Cardiac septum (tissue), 1 donor: ENCODE measurements at places on chromosomes 5 and 9. TPM values are rescaled to one million over a fixed set of nuclear protein-coding genes. Genes with fewer than 3 reads are reported as not detected.
A peak's percentile ranks its signal among the peaks of the same experiment; 100 is the strongest.

DNA sequence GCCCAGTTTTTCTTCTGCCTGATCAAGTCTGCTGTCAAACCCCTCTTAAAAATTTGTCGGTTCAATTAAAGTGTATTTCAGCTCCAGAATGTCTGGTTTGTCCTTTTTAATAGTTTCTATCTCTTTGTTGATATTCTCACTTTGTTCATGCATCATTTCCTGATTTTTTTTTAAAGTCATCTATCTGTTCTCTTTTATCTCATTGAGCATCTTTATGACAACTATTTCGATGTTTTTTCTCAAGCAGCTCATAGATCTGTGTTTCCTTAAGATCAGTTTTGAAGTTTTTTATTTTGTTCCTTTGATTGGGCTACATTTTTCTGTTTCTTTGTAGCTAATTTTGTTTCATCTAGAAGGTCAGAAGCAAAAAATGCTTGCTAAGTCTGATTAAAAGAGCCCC lies 53.7 kb downstream of the FGD3 start:
- DNase-seq, result no peak

Gene TAF7
- total RNA-seq, result 116 TPM

- no peak for DNase-seq
Measured at GRCh38 chr9:69579032-69579758, 93.0 kb downstream of the APBA1 start.

Gene SPINK7
- not detected for total RNA-seq

DNA sequence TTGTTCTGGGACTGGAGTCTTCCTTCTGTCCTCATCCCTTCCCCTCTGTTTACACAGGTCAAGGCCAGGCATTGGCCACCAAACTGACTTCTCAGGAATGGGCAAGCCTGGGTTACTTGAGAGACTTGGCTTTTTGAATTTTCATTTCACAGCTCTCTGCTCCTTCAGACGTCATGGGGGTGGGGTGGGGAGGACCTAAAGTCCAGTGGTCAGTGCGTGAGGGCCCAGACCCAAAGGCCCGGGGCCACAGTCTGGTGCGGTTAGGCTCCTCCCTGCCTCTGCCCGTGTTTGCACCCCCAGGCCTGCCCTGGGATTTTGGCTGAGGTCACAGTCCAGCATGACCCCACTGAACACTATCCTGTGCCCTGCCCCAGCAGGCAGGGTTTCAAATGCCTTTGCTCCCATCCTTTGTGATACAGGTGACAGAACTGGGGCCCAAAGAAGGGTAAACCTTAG lies 4.1 kb upstream of the CXXC5 start:
- DNase-seq, result peak; percentile 53

Gene GSN
- total RNA-seq, result 855 TPM

- no peak for DNase-seq
Measured at GRCh38 chr9:19470567-19470966, 61.8 kb downstream of the ACER2 start.

Gene CTNND2
- 41.3 TPM for total RNA-seq

DNA sequence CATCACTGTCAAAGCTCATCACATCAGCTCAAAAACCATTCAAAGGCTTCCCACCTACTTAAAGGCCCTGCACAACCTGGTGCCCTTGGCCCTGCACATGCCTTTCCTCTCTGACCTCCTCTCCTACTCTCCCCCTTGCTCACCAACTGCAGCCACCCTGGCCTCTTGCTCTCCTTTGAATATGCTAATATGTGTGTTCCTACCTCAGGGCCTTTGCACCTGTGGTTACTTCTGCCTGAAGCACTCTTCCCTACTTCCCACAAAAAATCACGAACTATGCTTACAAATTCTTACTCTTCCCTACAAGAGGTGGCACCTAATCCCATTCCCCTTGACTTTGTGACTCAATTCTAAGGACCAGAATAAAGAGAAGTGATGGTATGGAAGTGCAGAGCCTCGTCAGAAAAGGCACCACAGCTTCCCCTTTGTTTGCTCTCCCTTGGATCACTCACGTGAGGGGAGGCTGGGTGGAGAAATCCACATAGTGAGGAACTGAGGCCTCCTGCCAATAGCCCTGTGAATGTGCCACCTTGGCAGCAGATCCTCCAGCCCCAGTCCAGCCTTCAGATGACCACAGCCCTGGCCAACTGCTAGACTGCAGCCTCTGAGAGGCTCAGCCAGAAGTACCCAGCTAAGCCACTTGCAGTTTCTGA lies 3.2 kb upstream of the TMEM171 start:
- no peak for DNase-seq

Gene ERAP2
- total RNA-seq, result 4.8 TPM

DNA sequence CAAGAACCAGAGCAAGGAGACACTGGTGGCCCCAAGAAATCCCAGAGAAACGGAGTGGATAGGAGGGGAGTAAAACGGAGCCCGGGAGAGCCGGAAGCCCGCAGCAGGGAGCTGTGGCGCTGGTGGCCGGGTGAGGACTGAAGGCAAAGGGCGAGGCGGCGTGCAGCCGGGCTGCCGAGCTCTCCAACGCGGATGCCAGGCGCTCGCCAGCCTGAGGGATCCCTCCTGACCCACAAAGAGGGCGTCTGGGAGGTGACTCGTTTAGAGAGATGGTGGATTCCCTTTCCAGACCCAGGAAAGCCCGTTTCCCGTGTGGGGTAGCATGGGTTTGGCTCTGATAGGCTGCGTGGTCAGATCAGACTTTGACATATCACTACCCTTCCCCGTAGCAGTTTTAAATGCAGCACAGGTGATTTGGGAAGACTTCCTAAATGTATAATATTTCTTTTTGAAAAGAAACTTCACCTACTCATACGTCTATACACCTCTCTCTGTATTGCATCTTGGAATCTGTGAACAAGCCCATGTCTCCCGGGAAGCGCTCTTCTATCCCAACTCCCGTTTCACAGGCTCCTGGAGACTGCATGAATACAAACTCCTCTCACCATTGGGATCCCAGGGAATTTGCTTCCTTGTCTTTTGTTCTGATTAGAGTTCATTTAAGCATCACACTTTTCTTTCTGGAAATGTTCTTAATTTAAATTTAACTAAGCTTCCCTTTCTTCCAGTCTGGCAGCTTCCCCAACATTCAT lies 158.1 kb downstream of the C9orf152 start:
- no peak for DNase-seq

GRCh38 chr5:135009736-135010501 lies 24.1 kb downstream of the PITX1 start:
- peak; percentile 63 for DNase-seq

- DNase-seq, result no peak
Measured at GRCh38 chr5:145246961-145247744, 588.0 kb downstream of the PRELID2 start.

Gene BTNL3
- not detected for total RNA-seq

Gene PTPRD
- 13.0 TPM for total RNA-seq

GRCh38 chr5:35778259-35778769 lies 78.4 kb upstream of the IL7R start:
- no peak for DNase-seq

- no peak for DNase-seq
Measured at GRCh38 chr9:136081826-136082495, 13.1 kb downstream of the NACC2 start.

Gene LIX1
- not detected for total RNA-seq

DNA sequence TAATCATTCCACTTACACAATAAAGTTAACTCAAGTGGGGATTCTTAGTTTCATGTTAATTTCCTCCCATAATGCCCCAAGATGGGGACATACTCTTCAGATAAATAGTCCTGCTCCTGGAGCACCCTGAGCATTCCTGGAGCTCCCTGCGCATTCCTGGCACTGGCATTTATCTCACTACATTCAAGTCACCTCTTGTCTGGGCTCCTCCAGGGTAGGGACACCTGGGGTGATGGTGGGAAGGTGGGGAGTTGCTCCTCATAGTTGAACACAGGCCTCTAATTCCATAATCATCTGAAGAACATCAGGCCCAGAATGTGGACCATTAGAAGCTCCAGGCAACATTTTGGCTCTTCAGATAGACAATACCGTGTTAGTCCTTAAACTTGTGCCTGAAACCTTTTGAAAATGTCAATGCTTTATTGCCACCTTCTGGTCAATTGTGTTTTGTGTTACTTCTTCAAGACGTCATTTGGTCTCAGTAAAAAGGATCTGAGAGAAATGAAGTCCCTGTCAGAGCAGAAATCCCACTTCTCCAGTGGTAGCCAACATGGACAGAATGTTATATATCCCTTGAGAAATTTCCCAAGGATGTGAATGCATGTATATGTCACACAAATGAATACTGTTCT lies 14.2 kb upstream of the AGGF1 start:
- DNase-seq, result no peak

Gene PCDHA1
- 0.08 TPM for total RNA-seq

DNA sequence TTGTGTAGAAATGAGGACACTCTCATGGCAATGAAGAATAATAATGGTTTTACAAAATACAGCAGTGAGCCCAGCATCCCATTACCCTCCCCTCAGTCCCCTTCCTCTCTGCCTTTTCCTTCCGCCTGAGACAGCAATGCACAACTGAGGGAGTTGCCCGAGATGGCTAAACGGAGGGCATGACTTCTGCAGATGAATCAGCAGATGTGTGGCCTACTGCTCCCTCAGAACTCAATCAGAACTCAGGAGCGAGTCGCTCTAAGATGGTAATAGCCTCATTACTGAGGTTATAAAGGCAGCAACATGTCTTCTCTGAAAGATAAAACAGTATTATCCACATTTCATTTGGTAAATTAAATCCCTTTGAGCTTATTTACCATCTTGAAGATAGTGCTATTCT lies 326.6 kb downstream of the ENC1 start:
- DNase-seq, result no peak

Gene GABRG2
- total RNA-seq, result not detected

- DNase-seq, result no peak
Measured at GRCh38 chr5:147949711-147950573, 43.6 kb upstream of the C5orf46 start.
